Kidney (tissue), 22 donors: ENCODE measurements at places on chromosomes 11 and 22. TPM values are rescaled to one million over a fixed set of nuclear protein-coding genes. Genes with fewer than 3 reads are reported as not detected.

DNA sequence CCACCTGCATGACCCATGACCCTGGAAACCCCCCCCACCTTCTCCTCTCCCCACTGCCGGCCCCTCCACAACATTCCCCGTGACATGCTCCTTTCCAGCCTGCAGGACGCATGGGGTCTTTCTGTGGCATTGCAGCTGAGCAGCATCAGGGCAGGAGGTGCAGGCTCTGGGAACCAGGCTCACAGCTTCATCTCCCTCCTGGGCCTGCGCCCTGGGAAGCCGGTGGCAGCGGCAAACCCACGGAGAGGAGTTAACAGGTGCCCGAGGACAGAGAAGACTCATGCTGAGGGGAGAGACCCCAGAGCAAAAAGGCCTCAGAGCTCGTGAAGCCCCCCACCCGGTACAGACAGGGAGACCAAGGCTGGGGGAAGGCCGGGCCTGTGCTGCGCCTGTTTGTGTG, 32.2 kb downstream of the CDKN1C start:
- DNase-seq: no peak

DNA sequence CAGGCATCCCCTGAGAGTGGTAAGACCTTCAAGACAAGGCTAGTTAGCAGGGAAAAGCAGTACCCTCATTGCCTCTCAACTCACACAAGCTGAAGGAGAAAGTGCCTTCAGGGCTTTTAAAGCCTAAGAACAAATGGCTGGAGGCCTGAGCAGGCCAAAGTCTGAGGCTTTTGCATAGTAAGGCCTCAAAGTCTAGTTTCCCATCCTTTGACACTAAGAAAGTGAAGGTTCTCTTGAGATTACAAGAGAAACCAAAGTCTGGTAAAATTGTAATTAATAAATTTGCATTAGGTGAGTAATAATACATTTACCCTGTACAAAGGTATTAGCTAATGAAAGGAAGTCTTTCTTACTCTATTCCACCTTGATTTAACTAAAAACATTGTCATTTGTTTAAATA, 47.0 kb upstream of the CCDC89 start:
- no peak for DNase-seq

DNA sequence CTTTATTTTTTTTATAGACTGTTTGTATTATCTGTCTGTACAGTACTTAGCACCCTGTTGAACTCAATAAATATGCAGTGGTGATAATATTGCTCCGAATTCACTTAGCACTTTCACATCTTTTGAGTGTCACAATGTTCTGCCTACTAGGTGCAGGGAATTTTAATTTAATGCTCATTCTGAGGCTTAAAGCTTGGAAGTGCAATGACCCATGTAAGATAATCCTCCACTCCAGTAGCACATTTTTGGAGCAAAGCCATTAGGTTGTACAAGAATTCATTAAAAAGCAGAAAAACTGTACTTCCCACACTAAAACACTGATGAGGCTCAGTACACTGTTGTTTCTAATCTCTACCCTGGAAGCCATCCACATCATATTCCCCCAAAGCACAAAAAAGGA, 255.3 kb upstream of the MTNR1B start:
- DNase-seq: no peak

Gene SFI1
- 48.2 TPM for total RNA-seq

Gene RASL10A
- total RNA-seq: 1.2 TPM

Gene TENM4
- 31.0 TPM for total RNA-seq
